ENCODE measurements at places on chromosomes 1 and 21.

- no peak for DNase-seq
Observed at GRCh38 chr1:93804412-93804811, 74.6 kb downstream of the DNTTIP2 start.

GRCh38 chr1:212933815-212934471, 16.4 kb upstream of the VASH2 start:
- DNase-seq: no peak

DNA sequence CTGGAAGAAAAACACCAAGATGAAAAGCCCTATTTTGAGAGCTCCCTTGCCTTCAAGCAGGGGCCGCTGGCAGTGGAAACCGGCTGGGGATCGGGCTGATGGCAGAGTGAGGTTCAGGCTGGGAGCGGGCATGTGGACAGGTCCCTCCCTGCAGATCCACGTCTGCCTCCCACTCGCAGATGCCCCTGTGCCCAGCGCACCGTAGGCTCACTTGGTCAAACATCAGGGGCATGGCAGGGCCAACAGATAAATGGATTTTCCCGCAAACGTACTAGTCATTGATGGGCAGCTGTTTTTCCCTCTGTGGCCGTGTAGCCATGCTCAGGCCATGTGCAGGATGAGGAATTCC, 6.6 kb upstream of the C1orf174 start:
- no peak for DNase-seq

- no peak for DNase-seq
Observed at GRCh38 chr1:147591261-147591891, 50.1 kb downstream of the BCL9 start.

DNA sequence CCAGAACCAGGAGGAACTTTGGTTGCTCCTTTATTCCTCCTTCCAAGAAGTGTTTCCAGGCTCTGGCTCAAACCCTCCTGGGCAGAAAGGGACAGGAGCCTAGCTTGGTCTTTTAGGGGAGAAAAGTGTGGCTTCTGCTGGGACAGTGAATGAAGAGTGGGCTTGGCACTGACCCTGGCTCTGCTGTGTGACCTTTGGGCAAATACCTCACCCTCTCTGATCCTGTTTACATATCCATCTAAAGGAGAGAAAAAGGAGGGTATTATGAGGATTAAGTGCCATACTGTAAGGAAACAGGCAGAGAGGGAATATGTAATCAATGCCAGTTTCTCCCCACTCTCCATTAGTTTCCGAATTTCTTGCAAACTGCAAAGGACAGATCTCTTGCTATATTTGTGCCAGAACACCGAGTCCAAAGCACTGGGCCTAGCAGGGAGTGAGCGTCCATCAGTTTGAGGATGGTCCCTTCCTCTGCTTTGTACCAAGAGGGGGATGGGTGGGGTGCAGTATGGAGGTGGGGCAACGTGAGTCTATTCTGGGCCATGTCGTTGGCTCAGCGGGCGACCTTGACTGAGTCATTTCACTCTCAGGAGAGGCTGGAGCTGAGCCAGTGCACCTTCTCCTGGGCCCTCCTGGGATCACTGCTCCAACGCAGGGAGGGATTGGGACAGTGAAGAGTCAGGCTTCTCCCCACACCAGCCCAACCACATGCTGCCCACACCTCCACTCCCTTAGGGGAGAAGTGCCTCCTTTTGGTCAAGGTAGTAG, 38.4 kb downstream of the IGSF21 start:
- DNase-seq: no peak

All from CD4-positive, alpha-beta T cell treated with Interleukin-1 beta for 1 hour (primary cell).